ENCODE measurements at places on chromosomes 7 and 10.

DNA sequence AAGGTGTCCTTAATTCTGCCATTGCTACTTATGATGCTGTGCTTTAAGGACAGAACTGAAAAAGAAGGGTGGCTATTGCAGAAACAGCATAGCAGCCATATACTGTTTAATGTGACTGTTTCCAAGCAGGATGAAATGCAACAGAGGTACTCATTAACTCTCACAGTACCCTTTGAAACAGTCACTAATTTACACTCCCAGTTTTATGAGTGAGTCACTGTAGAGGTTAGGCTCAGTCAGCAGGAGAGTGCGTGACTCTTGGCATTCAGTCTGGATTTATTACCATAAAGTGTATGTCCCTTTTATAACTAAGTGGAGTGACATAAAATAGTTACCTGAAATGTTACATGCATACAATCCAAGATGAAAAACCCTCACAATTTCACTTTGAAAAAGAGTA, 27.7 kb downstream of the ALDH18A1 start:
- no peak for DNase-seq

DNA sequence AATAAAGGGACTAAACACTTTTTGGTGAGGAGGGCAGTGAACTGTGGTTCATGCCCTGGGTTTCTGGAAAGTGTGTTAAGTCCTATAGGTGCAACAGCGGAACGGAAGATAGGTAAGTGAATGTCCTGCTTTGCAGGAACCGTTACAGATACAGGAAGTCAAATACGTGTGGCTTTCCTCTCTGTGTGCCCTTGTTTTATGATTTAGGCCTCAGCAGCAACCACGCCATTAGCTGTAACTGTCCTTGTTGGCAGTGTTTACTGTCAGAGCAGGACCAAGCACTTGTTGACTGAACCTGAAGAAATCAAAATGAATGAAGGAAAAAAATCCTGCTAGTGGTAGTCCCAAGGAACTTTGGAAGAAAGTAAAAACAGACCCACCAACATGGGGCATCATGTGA, 150.3 kb downstream of the PIP4K2A start:
- DNase-seq = no peak

DNA sequence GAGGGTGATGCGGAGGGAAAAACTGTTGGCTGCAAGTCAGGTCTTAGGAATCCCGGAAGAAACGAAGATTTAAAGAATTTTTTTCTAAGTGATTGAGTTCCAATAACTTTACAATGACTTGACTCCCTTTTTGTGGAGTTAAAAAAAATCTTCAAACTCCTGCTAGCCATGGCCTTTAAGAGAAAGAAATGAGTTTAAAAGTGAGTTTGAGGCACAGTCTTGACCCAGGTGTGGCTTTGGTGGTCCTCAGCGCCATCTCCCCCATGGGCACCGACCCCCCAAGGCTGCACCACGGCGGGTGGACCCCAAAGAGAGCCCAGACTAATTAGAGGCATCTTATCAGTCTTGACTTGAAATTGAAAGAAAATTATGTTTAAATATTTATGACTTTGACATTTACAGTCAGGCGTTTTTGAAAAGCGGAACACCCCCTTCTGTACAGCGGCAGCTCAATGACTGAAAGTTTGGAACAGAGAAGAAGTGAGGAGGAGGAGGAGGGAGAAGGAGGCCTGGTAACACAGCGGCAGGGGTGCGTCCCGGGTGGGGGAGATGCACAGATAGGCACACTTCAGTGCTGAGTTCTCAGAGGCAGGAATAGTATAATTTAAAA, 349.6 kb downstream of the DNAJB6 start:
- DNase-seq = no peak

- DNase-seq = no peak
These were observed 66.4 kb downstream of the ASAH2B start for GRCh38 chr10:50805981-50806622.

DNA sequence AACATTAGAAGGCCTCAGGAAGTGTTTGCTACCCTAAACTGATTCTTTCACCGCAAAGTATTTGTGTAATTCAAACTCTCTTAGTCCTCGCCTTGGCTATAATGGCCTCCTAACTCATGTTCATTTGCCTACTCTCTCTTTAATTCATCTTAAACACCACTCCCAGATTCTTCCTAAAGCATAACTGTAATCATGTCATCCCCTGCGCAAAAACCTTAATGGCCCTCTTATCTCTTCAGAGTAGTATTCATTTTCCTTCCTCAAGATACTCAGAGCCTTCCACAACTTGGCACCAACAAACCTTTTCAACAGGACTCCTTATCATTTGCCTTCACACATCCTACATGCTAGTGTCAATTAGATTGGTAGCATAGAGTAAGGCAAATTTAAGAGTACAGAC, 42.9 kb downstream of the CSTF2T start:
- DNase-seq = no peak

GRCh38 chr10:24894728-24895127, 57.7 kb downstream of the PRTFDC1 start:
- DNase-seq = no peak

GRCh38 chr10:19902456-19902855, 86.2 kb downstream of the PLXDC2 start:
- DNase-seq = no peak

DNA sequence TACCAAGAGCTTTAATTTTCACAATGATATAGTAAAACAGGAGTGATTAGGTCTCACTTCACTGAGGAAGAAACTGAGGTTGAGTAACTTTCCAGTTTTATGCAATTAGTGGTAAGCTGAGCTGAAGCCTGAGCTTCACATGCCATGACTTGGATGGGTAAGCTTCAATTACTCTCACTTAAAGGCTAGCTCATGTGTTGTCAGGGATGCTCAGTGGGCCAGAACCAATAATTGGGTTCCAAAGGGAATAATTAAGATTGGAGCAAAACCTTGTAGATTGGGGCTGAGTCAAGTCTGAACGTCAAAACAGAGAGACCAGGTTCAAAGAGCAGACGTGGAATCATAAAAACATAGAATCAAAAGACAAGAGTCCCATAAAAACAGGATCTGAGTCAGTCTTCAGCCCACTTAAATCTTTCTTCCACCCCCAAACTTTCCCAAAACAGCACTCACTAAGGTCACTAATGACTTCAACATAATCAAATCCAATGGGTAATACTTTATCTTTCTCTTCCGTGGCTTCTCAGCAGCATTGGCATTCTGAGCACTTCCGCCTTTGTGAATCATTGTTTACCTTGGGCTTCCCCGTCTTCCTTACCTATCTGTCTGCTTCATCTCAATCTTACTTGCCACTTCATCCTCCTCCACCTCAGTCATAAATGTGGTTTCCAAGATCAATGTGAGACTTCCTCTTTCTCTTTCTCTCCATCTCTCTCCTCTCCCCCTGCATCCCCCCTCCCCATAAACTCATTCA, 23.0 kb upstream of the EGFR start:
- DNase-seq = no peak

- DNase-seq = no peak
These were observed 230.3 kb downstream of the INHBA start for GRCh38 chr7:41472427-41473125.

DNA sequence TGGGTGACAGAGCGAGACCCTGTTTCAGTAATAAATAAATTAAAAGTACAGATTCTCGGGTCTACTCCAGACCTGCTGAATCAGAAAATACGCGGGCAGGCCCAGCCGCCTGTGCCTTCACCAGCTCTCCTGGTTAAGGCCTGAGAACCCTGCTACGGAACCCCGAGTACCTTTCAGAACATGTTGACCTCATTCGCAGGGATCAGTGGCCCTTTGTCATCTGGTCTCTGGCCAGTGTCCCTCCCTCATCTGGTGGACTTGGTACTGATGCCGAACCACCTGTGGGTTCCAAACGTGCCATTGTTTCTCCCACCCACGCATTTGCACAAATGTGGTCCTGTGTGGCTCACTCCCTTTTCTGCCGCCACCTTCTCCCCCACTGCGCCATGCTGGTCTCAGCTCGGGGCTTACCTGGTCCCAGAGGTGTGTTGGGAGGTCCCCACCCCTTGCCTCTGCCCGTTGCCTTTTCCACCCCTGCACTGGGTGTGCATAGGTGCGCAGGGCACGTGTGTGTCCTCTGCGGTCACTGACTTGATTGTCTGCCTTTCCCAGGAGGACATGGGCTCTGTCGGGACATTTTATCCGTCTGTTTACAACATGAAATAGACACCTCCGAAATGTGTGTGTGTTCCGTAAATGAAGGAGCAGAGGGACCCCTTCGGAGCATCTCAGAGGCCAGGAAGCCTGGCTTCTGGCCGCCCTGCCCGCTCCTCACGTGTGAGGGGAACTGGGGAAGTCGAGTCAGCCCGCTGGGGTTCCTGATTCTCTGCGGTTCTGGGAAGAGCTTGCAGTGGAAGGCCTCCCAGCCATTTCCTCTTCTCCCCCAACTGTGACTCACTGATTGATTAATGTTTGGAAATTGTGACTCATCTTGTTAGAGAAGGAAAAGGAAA, 135.2 kb downstream of the CUX1 start:
- no peak for DNase-seq

Data from hematopoietic multipotent progenitor cell treated with erythropoietin and hydrocortisone succinate and interleukin-3 and kit ligand, for 15 days (in vitro differentiated cells).